Stimulated activated CD4-positive, alpha-beta T cell treated with anti-CD3 and anti-CD28 coated beads, Interleukin-1b, Interleukin-23, amount 100 ng/mL, for 1 hour (primary cell): ENCODE measurements at places on chromosomes 2 and 18.

- no peak for DNase-seq
Measured at GRCh38 chr2:197993363-197993762, 189.0 kb downstream of the PLCL1 start.

- DNase-seq: no peak
Measured at GRCh38 chr2:96977631-96978195, 8.7 kb downstream of the FAM178B start.

- DNase-seq: no peak
Measured at GRCh38 chr2:50648041-50648700, 383.8 kb downstream of the NRXN1 start.

- no peak for DNase-seq
Measured at GRCh38 chr2:62472312-62472711, 33.7 kb downstream of the TMEM17 start.

DNA sequence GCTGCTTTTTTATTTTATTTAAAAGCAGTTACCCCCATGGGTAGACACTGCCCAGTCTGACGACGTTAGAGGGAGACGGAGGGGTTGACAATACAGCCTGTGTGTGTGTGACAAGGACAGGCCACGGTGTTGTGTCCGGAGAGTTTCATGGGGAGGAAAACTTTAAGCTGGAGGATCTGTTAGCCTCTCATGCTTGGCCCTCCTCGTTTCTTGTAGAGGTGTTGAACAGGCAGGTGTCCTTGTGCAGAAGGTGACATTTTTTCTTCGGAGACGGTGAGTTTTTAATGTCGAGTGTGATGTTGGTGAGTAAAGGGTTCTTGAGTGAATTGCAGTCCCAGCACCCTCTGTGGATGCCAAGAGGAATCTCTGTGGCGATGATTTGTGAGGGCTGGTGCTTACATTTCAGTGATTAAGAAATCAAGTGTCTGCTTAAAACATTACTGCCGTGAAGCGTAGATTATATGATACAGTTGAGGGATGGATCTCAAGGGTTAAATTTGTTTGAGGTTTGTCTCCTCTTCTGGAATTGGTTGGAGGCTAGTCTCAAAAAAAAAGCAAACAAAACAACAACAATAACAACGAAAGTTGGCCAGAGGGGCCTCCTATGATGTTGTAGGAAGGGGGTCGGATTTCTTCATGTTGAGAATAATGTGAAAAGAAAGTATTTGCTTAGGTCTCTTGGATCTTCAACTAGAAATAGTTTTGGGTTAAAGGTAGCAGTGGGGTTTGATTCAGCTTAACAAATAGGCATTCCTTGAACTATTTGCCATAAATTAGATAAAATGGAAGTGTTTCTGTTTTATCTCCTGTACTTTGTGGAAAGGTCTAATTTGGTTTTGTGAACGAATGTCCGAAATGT lies 1.6 kb downstream of the NCOA1 start:
- DNase-seq: no peak

- DNase-seq: no peak
Measured at GRCh38 chr2:134555411-134555810, 163.4 kb downstream of the TMEM163 start.

DNA sequence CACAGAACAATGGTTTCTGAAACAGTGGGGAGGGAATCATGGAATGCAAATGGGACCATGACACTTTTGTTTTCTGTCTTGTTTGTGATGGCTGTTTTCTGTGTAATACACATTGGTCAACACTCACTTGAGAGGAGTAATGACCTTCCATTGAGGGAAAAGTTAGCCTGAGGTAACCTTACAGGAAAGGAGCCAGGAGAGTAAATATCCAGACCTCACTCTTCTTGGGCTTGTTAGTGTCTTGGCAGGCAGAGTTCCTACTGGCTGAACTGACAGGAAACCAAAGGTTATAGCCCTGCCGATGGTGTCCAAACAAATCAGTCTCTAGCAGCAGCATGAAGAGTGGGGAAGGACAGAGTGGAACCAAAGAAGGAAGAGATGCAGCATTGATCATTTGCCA lies 17.2 kb upstream of the RPRM start:
- DNase-seq: no peak

- no peak for DNase-seq
Measured at GRCh38 chr2:26754972-26755670, 9.0 kb upstream of the SLC35F6 start.

DNA sequence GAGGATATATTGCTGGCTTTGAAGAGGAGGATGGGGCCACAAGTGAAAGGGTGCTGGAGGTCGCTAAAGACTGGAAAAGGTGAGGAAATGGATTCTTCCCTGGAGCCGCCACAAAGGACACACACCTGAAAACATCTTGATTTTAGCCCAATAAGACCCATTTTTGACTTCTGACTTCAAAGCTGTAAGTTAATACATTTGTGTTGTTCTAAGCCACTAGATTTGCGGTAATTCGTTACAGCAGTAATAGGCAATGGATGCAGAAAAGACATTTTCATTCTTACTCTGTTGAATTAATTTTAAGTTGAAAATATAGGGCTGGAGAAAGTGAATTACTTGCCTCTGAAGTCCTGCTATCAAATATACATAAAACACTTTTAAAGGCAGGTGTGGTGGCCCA lies 117.7 kb upstream of the RAB12 start:
- no peak for DNase-seq

DNA sequence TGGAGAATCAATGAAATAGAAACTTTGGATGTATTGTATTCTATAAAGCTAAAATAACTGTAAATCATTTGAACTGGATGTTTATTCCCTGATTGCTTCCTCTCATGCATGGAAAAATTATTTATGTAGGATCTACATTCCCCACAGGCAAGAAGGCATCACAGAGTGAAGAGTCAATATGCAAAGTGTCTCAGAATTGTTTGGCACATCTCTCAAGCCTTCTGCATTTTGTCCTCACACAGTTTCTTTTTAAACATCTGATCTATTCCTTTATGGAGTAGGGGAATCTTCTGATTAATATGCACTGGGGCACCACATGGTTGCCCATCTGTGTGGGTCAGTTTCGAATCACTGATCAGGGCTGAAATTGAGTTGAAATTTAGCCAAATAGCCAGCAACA lies 465.4 kb downstream of the ZNF804A start:
- DNase-seq: no peak

- DNase-seq: no peak
Measured at GRCh38 chr18:9712130-9712577, 4.1 kb downstream of the RAB31 start.

DNA sequence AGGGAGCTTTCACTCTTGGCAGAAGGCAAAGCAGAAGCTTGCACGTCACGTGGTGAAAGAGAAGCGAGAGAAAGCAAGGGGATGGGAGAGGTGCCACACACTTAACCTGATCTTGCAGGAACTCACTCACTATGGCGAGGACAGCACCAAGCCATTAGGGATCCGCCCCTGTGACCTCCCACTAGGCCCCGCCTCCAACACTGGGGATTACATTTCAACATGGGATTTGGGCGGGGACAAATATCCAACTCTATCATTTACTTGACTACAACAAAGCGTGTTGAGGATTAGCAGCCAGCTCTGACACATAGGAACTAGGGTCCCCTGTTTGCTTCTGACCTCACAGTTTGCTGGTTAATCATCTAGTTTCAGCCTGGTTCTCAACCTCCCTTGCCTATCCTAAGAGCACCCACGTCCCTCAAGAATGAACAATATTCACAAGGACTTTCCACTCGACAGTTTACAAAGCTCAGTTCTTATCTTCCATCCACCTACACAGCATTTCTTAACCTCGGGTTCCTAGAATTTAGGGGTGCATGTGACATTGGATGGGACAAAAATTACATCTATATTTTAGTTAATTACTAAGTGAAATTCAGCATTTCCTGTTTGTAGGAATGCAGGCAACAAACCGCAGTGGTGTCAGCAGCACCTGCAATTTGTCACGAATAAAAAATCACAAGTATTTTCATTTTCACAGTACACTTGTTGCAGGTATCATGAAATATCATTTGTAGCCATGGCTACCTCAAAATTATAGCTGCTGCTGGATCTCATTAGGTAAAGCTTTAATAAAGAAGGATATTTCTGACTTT lies 36.0 kb downstream of the LBH start:
- DNase-seq: no peak

DNA sequence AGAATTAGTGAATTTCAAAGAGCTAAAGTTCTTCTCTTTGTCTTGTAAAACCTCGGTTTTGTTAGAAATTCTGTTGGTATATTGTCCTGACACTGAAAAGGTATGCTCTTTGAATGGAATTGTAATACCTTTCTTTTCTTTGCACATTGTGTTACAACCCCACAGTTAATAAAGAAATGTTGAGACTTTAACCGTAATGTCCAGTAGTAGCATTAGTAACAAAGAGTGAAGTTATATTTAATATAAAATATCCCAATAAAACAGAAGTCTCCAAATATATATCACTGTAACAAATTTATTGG lies 69.8 kb downstream of the EHBP1 start:
- DNase-seq: no peak

GRCh38 chr2:28510184-28510583 lies 14.3 kb downstream of the PLB1 start:
- no peak for DNase-seq

- no peak for DNase-seq
Measured at GRCh38 chr2:207694811-207695281, 16.6 kb upstream of the CCNYL1 start.

DNA sequence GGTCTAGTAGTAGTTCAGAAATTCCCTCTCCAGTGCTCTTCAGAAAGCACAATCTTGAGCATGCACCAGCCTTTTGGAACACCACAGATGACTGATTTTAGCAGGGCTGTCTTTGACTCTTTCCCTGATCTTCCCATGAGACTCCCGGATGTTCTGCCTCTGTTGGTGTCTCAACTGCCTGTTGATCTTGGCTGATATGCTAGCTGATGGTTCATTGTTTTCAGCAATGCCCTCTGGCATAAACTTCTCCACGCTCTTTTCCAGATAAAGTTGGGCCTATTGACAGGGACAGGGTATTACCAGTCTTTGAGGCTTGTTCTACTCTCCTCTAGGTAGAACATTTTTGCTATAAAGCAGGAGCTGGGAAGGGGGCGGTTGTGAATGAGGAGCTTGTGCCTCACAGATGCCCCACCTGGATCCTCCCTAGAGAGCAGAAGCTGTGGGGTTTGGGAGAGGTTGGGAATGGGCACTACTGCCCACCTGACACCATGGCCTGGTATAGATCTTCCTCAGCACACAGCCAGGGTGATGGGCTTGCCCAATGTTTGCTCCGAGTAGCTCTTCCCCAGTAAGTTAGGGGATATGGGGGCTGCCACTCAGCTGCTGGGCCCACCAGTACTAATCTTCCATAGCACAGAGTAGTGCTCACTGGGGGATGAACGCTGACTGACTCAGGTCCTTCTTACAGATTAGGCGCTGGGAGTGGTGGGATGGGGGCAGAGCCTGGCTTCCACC lies 111.3 kb downstream of the PTGR3 start:
- no peak for DNase-seq

DNA sequence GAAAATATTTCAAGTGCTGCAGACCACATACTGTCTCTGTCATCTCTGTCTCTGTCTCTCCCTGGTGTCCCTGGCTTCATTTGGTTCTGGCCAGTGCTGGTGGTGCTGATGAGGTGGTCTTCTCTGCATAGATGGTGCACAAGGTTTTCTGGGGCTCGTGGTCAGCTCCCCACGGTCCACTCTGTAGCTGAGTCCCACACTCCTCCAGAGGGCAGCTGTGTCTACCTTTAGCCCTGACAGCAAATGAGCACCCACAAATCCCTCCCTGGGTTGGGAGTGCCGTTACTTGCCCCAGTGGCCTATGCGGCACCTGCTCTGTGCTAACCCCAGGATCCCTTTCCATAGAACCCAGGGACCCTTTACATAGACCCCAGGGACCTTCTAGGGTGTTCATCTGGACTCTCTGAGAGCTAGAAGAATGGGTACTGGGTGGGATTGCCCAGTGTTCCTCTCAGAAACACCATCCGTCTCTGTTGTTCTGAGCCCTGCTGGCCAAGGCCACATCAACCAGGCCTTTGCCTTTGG lies 129.3 kb downstream of the CAPN13 start:
- DNase-seq: no peak

- DNase-seq: no peak
Measured at GRCh38 chr2:96687266-96687665, 44.7 kb downstream of the FER1L5 start.

- no peak for DNase-seq
Measured at GRCh38 chr2:69798909-69799526, 30.4 kb upstream of the GMCL1 start.
